ENCODE measurements at places on chromosomes 3 and 15.

- DNase-seq: peak; percentile 8
Observed at GRCh38 chr3:186032321-186032720, 76.6 kb downstream of the ETV5 start.

DNA sequence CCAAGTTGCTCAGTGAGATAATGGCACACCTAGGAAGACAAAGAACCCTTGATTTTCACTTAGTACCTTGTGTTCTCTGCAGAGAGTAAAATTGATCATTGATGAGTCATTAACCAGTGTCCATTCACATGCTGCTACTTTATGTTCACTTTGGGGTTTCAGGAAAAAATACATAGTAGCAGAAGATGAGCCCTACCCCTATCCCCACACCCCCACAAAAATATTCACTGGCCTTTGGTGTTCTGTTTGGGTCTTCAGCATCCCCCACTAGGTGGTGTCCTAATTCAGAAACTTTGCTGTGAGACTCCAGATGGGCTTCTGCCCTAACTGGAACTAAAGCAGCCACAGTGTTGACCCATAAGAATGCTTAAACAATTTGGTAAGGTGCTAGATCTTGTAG, 178.8 kb downstream of the KLHL25 start:
- peak; percentile 58 for DNase-seq

GRCh38 chr15:83886321-83886720, 232.4 kb downstream of the ADAMTSL3 start:
- DNase-seq: no peak

- no peak for DNase-seq
Observed at GRCh38 chr3:186909078-186909853, 21.1 kb upstream of the ST6GAL1 start.

DNA sequence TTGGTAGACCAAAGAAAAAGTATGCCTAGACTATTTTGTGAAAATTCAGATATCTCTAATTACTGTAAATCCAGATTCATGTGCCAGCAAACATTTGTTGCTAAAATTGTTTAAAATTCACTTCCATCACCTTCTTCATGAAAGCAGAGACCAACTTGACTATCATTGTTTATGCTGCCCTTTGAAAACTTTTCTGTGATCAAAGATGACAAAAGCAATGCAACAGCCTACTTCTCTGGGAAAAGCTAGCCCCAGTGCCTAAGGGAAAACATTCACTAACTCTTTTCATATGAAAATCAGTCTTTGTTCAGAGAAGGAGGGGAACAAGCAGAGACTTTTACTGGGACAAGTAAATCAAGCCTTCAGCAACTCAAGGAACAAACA, 178.0 kb upstream of the P2RY1 start:
- DNase-seq: no peak

GRCh38 chr3:138097192-138098172, 17.9 kb downstream of the DZIP1L start:
- DNase-seq: no peak

DNA sequence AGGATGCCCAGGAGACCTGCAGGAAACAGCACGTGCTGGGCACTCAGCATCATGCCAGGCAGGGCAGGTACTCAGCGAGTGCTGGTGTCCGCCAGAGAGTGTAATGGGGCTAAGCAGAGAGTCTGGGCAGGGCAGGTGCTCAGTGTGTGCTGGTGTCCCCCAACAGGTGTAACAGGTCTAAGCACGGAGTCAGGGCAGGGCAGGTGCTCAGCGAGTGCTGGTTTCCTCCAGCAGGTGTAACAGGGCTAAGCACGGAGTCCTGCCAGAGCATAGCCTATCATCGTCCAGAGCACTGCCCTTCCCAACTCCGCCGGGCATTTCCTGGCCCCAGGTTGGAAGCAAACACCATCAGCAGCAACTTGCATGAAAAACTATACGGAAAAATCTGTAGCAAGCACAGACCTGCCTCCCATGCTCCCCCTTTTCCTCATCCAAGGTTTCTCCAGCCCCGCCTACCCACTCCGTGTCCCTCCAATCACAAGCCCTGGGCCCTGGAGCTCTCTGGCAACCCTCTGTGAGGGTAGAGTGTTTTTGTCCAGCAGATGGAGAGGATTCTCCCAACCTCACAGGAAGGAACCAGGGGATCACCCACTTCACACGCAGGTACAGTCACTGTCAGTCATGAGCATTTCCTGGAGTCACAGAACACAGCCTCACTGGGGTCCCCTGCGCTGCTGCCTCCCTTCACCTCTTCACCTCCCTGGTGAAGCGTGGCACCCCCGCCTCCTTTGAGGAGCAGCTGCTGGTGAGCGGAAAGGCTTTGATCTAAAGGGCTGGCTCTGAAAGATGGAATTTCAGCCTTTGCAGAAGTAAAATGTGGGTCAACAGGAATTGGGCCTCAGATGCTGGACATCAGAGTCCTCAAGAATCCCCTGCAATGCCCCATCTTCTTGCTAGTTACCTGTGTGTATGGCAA, 302.5 kb downstream of the OCA2 start:
- no peak for DNase-seq

DNA sequence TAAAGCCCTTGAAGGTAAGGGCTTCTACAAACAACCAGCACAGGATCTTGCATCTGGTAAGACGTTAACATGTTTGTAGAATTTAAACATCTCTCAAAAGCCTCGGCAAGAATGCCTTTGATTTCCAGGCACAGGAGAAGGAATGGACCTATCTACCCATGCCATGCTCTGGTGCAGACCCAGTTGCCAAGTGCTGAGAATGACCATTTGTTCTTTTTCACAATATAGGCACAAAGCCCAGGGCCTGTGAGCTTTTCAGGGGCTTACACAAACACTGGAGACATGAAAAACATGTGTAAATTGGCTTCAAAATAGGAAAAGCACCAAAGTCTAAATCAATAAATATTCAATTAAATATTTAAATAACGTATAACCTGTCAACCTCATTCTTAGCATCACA, 266.9 kb upstream of the TTC14 start:
- DNase-seq: no peak

DNA sequence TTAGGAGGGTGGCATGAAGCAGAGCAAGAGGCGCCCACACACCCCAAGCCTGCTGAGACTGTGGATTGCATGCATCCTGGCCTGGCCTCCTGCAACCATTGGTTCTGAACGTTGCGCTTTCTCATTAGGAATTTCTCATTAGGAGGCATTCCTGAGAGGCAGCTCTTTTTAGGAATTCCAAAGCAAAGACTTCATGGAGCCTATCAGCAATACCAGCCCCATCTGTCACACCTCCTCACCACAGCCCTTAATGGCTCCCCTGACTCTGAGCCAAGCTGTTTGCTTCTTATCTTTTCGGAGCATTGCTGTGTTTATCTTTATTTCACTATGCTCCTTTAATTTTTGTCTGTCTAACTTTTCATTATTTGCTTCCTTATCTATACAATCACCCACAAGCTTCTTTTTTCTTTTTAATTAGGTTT, 226.9 kb downstream of the CACNA2D3 start:
- no peak for DNase-seq

DNA sequence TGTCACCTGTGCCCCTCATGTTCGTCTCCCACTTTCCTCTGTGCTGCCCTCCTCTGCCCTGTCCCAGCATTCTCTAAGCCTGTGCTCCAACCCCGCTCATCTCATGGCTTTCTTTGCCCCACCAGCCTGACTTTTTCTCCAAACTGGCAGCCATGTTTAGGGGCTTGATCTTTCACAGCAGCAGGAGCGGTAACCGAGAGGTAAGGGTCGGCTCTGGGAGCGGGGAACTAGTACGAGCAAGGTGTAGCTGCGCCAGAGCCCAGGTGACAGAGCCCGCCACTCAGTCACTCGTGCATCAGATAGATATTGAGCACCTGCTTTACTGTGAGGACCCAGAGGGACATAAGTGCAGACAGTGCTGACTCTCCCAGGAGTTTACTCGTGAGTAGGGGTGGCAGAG, 13.4 kb downstream of the MAN2A2 start:
- no peak for DNase-seq

GRCh38 chr15:27692438-27692837, 406.7 kb downstream of the OCA2 start:
- no peak for DNase-seq

DNA sequence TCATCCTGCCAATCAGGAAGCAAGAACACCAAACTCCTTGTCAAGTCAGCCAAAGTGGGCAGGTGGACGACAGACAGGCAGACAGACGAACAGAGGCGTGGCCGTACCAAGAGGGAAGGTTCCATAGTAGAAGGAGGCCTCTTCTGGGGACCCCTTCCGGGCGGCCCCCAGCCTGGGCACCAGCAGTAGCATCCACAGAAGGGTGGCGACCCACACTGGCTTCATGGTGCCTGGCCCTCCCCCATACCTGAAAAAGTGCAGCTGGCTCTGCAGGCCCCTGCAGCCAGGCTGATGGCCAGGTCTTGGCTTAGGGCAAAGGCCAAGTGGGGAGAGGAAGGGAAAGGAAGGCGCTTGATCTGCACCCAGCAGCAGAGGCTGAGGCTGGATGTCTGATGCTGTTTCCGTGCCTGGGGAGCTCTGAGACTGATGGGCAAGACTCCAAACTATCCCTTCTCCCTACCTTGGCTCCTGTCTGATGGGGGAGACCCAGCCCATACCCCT, 607 bp downstream of the LCTL start:
- DNase-seq: peak; percentile 63

All from fibroblast of upper back skin (primary cell).